Suppressor macrophage (primary cell): ENCODE measurements at places on chromosomes 2 and 18.
A peak's percentile ranks its signal among the peaks of the same experiment; 100 is the strongest.

GRCh38 chr18:76764291-76764901 is 58.0 kb upstream of the ZNF236 start:
- no peak for DNase-seq

DNA sequence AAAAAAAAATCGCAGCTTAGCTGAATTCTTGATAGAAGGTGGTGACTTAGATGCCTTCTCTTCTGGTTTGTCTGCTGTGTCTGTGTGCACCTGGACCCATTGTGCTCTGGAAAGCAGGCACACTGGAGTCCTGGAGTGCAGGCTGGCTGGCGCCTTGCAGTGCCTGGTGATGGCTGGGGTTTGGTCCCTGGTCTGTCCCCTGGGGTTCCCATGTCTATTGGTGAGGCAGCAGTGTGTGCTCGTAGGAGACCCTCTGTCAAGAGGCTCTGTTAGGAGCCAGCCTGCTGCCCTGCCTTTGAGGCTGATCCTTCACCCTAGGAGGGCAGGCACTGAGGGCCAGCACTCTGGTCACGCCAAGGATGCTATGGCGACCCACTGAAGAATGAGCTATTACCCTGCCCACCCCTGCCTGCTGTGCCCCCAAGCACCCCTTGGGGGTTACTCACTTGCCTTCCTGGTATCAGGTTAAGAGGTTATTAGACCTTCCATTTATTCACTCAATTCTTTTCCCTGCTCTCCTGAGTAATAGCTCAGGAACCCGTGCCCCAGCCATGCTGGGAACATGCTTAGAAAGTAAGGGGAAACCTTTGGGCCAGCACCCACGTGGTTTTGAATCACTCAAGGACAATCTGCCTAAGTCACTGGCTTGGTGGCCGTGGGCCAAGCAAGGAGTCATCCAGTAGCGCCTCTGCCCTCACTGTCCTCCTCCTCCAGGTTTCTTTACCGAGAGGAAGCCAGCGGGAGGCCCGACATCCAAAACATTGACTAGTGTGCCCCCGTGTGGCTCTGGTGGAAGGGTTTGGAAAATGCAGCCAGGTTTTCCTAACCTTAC is 284.5 kb downstream of the PRKCE start:
- DNase-seq: peak; percentile 95

GRCh38 chr18:46939337-46939963 is 22.0 kb downstream of the KATNAL2 start:
- DNase-seq: no peak

DNA sequence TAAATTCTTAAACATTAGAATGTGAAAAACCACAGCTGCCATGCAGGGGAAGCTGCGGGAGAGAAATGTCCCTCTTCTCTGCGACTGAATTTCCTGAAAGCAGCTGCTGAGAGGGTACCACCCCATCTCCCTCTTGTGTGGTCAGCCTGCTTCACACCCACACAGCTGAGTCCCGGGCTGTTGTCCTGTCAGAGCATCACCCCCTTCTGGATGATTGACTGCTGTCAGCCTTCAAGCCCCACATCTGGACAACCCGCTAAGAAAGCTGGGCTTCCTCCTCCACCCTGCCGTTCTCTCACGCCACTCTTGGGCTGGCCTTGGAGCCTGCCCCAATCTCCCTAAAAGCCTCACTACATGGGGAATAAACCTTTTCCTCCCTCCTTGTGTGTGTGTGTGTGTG is 26.0 kb downstream of the SH3YL1 start:
- no peak for DNase-seq

GRCh38 chr2:464562-465309 is 176.8 kb upstream of the ALKAL2 start:
- no peak for DNase-seq

- DNase-seq: peak; percentile 23
These were observed 27.5 kb downstream of the PMAIP1 start for GRCh38 chr18:59927246-59927825.

DNA sequence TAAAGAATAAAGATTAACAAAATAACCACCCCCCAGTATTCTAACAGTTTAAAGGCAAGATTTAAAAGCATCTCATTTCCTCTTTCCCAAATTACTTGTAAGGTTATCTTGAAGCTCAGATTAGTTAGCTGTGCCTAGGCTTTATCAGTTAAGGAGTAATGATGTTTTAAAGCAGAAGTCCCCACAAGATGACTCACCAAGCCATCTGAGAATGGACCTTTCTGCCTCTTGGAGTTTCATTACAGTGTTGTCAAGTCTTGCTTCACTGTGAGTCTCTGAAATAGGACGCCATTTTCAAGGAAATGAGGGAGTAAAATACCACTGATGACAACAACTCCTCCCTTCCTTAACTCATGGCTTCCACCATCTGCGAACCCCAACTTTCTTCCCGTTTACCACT is 35.9 kb downstream of the ZNF385B start:
- DNase-seq: no peak

DNA sequence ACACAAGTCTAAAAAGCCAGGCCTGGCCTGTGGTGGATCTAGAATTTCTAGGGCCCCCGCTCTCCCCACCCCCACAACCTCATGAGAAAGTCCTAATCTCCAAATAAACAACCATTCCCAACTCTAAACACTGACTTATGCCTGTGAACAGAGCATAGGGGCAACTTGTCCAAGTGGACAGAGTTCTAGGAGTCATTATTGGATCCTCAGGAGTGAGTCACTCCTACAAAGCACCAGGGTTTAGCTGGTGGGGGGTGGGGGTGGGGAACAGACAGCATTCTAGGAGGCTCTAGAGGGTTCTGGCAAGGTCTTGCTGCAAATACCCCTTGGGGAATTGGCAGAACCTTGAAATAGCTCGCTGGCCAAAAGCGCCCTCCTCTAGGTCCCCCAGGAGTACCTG is 83.3 kb downstream of the ZCCHC2 start:
- no peak for DNase-seq

DNA sequence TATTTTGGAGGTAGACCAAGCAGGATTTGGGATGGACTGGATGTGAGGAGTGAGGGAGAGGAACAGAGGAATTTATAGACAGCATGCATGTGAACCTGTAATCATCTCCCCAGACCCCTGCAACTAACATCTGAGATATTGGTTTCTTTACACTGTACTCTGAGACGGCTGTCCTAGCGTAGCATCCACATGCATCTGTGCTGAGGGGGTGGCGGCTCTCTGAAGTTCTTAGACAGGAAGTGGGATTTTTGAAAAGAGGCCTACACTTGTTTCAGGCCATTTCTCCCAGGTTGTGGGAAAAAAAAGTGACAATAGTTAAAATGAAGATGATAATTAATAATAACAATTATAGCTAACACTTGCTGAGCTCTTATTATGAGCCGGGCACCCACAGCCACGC is 150.2 kb upstream of the GATA6 start:
- DNase-seq: no peak

DNA sequence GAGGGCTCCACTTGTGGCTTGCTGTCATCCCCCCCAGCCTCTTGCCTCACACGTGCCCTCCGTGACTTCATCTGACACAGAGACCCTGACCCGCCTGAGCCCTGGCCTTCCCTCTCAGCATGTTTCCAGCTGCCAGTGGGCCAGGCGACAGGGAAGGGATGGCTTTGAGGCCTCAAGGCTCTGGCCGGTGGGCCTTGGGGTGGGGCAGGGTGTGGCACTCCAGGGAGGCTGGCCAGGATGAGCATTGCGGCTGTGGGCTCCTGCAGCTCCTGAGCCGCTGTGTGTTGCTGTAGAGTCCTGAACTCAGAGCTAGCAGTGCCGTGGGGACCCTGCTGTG is 85.0 kb downstream of the TFCP2L1 start:
- DNase-seq: no peak

- no peak for DNase-seq
These were observed 73.6 kb downstream of the DPP4 start for GRCh38 chr2:162000431-162000830.
